Upper lobe of right lung (tissue), 1 donor: ENCODE measurements at places on chromosomes 12 and 14.
A peak's percentile ranks its signal among the peaks of the same experiment; 100 is the strongest.

DNA sequence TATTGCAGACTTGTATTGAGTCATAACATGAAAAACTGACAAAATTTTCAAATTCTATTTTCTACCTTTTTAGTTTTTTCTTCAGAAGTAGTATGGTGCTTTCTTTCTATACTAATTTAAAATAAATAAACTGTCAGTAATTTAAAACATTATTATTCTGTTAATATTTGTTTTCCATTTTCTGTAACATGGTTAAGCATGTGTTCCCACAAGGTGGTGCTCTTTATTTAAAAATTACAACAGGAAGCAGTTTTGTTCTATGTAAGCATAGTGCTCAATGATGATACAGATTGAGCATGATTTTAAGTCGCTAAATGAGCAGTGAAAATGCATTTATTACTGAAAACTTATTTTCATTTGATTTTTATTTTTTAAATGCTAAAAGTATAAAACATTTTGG lies 114.6 kb downstream of the PPFIA2 start:
- no peak for DNase-seq

DNA sequence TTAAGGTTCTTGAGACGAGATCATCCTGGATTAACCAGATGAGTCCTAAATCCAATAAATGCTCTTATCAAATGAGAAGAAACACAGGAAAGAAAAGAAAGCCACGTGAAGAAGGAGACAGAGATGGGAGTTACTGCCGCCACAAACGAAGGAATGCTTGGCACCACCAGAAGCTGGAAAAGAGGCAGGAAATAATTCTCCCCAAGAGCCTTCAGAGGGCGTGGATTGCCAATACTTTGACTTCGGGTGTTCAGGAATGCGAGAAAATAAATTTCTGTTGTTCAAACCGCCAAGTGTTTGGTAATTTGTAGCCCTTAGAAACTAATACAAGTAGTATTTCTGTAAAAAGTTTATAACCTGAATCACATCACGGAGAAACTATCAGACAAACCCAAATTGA lies 31.3 kb downstream of the ABCD2 start:
- no peak for DNase-seq

GRCh38 chr12:119202544-119202943 lies 23.8 kb downstream of the HSPB8 start:
- DNase-seq = no peak

DNA sequence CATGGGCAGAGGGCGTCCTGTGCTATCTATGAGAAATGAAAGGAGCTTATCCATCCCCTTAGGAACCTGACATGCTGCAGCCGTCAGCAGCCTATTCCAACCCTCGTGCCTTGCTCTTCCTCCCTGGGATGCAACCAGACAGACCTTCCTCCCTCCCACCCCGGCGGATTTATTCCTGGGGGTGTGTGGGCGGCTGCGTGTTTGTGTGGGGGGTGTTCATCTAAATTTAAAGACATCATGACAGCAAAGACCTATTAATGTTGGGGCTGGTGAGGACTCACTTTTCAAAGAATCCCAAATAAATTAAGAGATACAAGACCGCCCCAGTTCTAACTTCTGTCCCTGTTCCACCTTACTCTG lies 52.0 kb downstream of the WSCD2 start:
- no peak for DNase-seq

DNA sequence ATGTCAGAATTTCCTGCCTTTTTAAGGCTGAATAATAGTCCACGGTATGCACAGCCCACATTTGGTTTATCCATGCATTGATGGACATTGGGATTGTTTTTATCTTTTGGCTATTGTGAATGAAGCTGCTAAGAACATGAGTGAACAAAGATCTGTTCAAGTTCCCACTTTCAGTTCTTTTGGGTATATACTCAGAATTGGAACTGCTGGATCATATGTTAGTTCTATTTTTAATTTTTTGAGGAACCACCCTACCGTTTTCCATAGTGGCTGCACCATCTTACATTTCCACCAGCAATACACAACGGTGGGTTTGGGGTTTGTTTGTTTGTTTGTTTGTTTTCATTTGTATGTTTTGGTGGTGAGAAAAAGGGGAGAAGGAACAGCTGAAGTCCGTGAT lies 6.4 kb downstream of the GPR68 start:
- no peak for DNase-seq

- no peak for DNase-seq
Measured at GRCh38 chr12:69130064-69130463, 109.3 kb upstream of the CPSF6 start.

GRCh38 chr12:5470221-5470620 lies 38.3 kb downstream of the NTF3 start:
- no peak for DNase-seq

- DNase-seq = no peak
Measured at GRCh38 chr12:23426328-23426727, 523.1 kb downstream of the SOX5 start.

GRCh38 chr14:106564058-106564643 lies 1037.8 kb downstream of the TMEM121 start:
- peak; percentile 75 for DNase-seq

GRCh38 chr12:63450816-63451215 lies 217.5 kb downstream of the DPY19L2 start:
- DNase-seq = no peak

DNA sequence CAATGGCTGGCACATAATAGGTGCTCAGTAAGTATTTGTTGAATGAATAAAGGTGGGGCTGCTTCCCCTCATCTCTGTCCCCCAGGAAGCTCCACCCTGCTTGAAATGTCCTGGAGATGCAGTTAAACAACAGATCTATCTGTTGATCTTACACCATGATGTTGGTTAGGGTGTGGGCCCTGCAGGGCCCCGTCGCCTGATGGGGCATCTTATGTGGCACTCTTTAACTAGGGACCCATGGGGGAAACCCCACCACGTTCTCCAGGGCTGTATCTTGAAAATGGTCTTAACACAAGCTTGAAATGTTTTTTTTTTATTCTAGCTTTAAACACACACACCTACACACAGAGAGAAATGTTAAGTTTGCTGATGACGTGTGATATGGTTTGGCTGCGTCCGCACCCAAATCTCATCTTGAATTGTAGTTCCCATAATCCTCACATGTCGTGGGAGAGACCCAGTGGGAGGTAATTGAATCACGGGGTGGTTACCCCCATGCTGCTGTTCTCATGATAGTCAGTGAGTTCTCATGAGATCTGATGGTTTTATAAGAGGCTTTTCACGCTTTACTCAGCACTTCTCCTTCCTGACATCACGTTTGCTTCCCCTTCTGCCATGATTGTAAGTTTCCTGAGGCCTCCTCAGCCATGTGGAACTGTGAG lies 741.7 kb downstream of the VRK1 start:
- DNase-seq = no peak

- no peak for DNase-seq
Measured at GRCh38 chr14:25756876-25757275, 706.9 kb upstream of the STXBP6 start.

DNA sequence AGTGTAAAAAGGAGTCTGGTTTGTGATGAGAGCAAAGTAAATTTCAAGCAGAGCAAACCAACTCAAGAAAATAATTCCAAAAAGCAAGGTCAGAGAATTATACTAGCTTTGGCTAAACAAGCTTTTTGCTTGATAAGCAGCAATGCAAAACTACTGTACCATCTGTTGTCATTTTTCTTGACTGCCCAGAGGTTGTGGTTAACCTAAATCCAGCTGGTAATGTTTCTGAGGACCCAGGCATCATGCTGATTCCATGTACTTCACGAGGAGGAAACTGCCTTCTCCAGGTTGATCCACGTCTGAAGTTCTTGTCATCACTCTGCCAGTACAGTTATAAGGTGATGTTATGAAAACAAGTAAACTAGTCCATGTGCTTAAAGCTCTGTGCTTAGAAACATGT lies 185.2 kb downstream of the ACSS3 start:
- no peak for DNase-seq

- DNase-seq = no peak
Measured at GRCh38 chr12:68880660-68881325, 52.2 kb downstream of the CPM start.
